ENCODE measurements at places on chromosomes 5 and 9.

GRCh38 chr5:57499262-57500050 is 16.8 kb upstream of the ACTBL2 start:
- DNase-seq = no peak

DNA sequence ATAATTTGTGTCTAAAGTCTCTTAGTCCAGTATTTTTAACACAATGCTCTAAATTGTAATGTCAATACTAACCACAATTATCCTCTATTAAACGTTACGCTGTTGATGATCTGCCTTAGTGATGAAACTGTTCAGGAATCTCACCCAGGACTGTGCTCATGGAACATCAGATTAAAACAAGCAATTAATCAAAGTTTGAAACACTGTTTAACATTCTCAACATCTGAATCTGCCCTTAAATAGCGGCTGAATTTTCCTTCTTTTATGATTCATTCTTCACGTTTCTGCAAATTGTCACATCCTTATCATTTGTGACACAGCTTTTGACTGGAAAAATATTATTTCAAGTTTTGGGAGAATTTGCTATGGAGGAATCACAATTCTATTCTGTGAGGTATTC is 113.8 kb downstream of the MARCHF11 start:
- DNase-seq = no peak

GRCh38 chr5:125424402-125425141 is 678.1 kb upstream of the ZNF608 start:
- no peak for DNase-seq

GRCh38 chr9:104911032-104911607 is 16.8 kb downstream of the ABCA1 start:
- DNase-seq = no peak

GRCh38 chr9:21137020-21137419 is 4.6 kb downstream of the IFNW1 start:
- no peak for DNase-seq

DNA sequence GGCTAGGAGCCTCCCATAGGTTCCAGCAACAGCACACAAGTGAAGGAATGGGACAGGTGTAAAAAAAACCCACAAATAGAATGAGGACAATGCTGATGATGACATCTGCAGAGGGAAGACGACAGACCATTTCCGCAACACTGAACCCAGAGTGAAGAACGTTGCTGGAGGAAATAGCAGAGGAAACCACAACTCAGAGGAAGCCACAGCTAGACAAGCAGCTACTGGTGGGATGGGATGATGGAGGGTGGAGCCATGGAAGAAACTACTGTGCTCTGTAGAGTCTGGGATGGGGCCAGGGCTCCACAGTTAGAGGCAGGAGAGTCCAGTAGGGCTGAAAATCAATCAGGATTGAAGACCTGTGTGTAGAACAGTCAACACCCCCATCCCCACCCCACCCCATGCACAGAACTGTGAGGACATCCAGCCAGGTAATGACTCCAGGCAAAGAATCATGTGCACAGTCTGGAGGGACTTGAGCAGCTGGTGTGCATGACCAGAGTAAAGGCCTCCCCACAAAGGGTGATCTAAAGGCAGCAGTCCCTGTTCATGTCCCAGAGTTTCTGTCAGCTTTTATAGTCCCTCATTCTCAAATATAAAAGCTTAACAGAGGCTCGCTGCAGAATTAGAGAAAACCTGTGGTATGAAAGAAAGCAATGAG is 65.2 kb upstream of the SPIN1 start:
- DNase-seq = no peak

GRCh38 chr5:14672082-14672481 is 7.6 kb downstream of the OTULIN start:
- DNase-seq = no peak

DNA sequence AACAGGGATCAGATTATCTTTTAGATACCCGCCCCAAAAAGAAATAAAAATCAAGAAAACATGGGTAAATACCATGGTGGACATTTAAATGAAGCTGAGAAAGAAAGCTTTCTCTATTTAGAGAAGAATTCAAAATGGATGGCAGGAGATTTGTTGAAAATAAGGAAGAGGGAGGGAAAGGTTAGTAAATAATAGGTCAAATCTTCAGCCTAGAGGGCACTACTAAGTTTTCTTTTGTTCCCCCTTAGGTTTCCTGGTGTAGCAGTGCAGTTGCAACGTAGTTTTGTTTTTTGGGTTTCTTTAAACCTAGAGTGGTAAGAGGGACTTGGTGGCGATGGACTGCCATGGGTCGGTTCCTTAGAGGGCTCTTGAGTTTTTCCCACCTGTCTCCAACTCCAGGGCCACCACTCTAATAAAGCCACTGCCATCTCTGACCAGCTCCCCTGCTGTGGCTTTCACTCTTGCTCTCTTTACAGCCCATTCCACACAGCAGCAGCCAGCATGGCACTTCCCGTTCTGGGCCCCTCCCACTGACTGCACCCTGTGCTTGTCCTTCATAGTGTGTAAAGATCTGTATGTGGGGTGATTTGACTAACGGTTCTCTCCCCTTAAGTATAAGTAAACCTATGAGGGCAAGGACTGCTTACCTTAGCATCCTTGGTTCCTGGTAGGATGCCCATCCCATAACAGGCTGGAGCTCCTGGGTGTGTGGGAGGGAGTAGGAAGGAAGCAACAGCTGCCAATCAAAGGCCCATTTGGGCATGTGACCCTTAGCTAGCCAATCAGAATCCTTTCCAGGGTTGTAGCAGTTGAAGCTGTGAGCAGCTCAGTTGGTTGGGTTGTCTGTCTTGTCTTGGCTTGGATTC is 118.3 kb downstream of the SLC1A3 start:
- DNase-seq = no peak

- DNase-seq = no peak
These were observed 135.5 kb downstream of the CEMIP2 start for GRCh38 chr9:71632776-71633175.

GRCh38 chr5:111158105-111158744 is 66.0 kb upstream of the CAMK4 start:
- DNase-seq = peak; percentile 13

GRCh38 chr5:75710637-75711036 is 6.6 kb downstream of the POC5 start:
- no peak for DNase-seq

- no peak for DNase-seq
These were observed 259.3 kb downstream of the ROR2 start for GRCh38 chr9:91690540-91691249.

DNA sequence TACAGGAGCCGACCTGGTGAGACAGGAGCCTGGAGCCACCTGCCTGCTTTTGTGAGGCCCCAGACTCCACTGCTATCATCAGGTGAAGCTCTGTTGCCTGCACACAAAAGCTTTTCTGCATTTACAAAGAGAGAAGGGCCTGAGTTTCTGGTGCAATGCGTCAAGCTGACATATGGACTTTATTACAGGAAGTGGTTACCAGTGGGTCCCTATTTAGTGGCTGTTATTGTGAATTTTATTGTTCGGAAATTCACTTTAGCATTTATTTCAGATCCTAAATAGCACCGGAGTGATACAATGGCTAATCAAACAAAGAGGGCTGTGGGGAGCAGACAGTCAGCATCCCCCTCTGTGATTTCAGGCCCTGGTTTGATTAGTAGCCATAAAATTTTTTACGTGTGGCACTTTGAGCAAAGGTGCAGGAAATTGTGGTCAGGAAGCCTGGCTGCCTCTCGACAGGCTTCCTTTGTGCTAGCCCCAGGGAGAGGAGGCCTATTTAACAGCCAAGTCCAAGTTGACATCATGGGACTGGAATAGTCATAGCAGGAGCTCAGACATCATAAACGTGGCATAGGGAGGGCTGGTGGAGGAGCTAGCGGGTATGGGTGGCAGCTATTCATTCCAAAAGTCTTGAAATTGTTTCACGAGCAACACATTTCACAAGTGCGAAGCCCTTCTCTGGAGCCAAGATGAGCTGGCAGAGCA is 8.4 kb downstream of the TGFBI start:
- DNase-seq = no peak

DNA sequence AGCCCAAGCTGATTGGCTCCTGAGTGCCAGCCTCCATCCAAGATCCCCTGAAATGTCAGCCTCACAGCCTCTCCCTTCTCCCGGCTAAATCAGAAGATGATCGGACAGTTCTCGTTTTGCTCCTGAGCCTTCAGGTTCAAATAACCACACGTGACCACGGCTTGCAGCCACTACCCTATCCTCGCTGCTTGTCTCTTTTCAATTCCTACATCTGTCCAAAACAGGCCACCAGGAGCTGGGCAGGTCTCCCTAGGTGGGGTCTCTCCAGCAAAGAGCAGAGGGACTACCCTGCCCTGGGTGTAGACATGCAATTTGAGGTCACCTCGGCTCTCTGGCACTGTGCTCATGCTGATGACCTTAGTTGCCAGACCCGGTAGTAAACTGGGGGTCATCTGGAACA is 224.0 kb upstream of the TBC1D2 start:
- no peak for DNase-seq

DNA sequence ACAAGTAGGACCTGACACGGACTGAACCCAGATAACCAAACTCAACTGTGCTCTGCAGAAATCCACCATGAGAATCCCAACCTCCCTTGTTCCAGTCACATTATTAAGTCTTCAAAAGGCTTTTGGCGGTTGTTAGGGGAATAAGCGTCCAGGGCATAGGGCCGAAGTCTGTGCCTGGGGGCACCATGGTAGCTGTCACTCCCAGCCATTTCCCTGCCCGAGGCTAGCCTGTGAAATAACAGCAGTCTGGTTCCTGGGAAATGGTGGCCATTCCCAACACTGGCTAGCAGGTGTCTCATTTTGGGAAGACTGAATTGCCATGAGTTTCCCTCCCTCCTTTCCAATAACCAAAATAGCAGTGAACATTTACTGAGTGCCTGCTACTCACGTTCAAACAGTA is 122.2 kb downstream of the CRB2 start:
- DNase-seq = no peak

DNA sequence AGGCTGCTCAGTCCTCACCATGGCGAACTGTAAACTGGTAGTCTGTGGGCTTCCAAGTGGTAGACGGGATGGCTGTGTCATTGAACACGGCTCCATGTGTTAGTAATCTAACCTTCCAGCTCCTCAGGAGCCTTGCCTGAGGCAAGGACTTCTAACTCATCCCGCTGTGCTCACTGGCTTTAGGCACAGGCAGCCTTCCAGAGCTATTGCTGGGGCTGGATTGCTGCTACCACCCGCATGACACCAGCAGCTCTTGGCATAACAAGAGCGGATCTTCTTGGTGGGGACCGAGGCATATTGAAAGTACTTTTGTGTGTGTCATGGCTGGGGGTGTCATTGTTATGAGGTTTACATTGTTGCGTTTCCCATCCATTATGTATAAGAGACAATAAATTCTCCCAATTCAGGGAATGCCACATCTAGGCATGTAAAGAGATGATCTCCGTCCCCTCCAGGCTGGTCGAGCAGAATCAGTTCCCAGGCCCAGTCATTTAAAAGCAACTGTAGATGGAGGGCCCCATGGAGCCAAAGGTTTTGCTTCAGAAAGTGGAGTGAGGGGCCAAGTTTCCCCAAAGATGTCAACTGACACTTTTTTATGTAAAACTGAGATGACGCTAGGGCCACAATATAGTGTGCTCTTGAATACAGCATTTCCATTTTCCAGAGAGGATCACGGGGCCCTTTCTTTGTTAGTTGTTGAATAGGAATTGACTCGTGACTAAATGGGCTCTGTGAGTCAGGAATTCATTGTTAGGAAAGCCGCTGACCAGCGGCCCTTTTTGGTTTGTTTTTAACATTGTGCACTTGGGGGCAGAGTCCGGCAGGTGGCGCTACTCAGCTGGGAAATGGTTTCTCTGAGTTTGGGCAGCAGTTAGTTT is 759.5 kb downstream of the TAF11L14 start:
- DNase-seq = no peak

GRCh38 chr9:130328349-130328801 is 62.8 kb downstream of the HMCN2 start:
- no peak for DNase-seq

DNA sequence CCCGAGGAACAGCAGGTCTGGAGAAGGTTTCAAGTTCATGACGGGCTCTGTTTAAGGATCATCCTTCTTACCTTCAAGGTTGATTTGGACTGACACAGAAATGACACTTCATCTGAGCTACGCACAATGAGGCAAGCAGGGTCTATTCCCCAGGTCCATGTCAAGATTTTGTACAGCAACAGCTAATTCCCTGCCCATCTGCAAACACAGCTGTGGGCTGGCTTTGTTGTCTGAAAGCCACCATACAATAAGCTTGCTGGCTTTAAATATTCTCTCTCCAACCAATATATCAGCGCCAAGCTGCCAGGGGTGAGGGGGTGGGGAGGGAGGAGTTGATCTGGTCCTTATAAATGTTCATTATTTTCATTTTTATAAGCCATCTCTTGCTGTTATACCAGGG is 92.0 kb downstream of the OTULIN start:
- DNase-seq = no peak

GRCh38 chr9:23635276-23635675 is 190.8 kb downstream of the ELAVL2 start:
- no peak for DNase-seq

DNA sequence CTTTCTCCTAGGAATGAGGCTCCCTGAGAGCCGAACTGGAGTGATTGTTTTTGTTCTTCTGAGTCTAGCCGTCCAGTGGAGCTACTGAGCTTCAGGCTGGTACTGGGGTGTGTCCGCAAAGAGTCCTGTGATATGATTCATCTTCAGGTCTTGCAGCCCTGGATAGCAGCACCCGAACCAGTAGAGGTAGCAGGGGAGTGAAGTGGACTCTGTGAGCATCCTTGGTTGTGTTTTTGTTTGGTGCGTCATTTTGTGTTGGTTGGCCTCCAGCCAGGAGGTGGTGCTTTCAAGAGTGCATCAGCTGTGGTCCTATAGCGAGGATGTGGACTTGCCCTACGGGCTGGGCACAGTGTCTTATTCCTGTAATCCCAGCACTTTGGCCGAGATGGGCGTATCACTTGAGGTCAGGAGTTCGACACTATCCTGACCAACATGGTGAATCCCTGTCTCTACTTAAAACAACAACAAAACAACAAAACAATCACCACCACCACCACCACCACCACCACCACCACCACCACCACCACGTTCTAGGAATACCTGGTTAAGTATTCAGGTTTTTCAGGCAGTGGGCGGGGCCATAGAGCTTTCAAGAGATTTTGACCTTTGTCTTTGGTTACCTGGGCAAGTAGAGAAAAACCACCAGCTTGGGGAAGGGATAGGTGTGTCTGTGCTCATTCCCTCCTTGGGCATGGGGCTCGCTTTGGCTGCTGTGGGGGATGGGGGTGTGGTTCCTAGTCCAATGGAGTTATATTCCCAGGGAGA is 154.0 kb downstream of the WDR70 start:
- DNase-seq = no peak

- DNase-seq = no peak
These were observed 1.9 kb downstream of the RCL1 start for GRCh38 chr9:4794691-4795090.

DNA sequence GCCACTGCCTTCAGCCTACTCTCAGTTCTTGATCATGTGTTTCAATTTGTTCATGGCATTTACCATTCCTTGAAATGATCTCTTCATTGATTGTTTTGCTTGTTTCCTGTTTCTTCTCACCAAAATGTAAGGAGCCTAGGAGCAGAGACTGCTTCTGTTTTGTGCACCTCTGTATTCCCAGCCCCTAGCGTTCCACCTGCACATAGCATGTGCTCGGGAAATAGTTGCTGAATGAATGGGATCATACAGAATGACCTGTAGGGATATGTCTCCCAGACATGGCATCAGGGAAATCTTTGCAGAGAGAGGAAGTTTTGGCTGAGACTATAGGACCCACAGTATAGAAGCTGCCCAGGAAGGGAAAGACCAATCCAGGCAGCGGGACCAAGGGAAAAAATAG is 6.2 kb upstream of the CERCAM start:
- no peak for DNase-seq

- DNase-seq = no peak
These were observed 3.3 kb downstream of the SETX start for GRCh38 chr9:132351404-132352045.

Measured in stimulated activated CD8-positive, alpha-beta memory T cell treated with anti-CD3 and anti-CD28 coated beads, Interleukin-15, amount 100 ng/mL, for 4 hours (primary cell).